ENCODE measurements at places on chromosomes 3 and 15.

- no peak for DNase-seq
Measured at GRCh38 chr3:31193871-31194270, 299.4 kb upstream of the GADL1 start.

DNA sequence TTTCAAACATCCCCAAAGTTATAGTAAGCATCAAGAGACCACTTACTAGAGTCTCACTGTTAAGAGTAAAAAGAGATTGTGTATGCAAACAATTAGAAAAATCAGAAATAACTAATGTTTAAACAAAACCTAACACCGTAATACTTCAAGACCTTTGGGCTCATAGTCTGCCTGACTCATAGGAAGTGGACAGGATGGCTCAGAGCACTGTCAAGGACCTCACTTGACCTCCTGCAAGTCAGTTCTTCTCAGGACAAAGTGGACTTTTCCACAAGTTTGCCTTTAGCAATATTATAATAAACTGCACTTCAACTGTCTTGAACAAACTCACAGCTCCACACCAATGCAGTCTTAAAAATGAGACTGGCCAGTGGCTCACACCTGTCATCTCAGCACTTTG is 34.8 kb downstream of the IL12A start:
- DNase-seq = no peak

- no peak for DNase-seq
Measured at GRCh38 chr3:102084704-102085103, 235.4 kb downstream of the NFKBIZ start.

DNA sequence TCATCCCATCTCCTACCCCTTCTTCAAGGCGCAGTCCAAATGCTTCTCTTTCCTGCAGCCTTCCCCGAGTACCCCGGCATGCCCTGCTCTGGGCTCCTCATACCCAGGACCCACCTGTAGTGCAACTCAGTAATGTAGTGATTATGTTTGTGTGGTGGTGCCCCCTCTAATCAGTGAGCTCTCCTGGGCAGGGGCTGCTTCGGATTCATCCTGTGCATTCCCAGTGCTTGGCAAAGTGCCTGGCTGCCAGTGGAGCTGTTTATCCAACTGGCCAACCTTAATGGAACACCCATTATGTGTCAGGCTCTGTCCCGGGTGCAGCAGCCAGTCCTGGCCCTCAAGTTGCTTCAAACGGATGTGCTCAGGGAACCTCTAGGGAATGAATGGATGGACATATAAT is 174.4 kb upstream of the LINGO1 start:
- no peak for DNase-seq

DNA sequence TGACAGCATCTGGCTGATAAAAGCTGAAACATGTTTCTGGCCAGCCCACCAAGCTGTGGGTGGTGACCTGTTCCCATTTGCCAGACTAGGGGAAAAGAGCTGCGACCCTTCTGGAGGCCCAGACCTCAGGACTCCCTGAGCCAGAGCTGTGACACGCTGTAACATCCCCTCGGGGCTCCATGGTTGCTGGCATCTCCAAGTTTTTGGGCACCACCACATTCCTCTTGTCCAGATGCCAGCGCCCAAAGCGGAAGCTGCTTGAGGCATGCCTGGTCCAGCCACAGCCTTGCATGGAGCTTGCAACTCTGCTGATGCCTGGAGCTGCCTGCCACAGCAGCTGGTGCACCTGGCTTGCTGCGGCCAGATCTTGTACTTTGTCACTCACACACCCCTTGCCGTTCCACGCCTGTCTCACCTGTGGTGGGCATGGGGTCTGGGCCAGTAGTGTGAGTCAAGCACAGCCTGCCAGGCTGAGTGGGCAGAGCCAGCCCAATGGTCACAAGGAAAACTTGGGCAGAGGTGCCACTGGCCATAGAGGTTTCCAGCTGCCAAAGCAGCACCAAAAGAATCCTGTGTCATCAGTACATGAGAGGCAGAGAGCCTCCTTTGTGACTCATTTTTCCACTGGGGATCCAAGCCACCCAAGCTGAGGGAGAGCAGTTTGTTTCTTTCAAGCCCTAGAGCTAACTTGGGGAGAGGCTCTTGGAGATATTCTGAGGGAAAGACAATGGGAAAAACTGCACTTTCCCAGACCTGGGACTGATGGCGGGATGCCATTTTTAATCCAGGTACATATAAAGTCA is 45.7 kb upstream of the PTX3 start:
- no peak for DNase-seq

GRCh38 chr3:184320104-184320445 is 5.7 kb downstream of the EIF4G1 start:
- DNase-seq = peak; percentile 89

- no peak for DNase-seq
Measured at GRCh38 chr3:69297501-69297900, 88.4 kb downstream of the FRMD4B start.
